ENCODE measurements at places on chromosomes 4 and X. TPM values are rescaled to one million over a fixed set of nuclear protein-coding genes. Genes with fewer than 3 reads are reported as not detected.

DNA sequence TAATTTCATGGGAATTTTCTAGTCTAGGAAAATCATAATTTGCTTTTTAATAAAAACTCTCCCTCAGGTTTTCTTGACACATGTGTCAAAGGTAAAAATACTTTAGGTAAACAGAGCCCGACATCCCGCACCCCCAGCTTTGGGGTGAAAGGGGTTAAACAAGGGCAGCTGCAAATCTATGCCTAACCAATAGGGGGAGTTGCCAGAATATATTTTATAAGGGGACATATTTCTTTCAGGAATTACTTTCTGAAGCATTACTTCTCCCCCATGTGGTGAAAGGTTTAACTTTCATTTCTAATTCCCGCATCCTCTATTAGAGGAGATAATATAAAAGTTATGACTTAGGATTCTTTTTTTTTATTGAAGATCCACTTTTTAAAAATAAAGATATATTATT, 53.9 kb upstream of the HEPH start:
- no peak overlapping the region for H3K4me3 ChIP-seq
- H3K4me1 ChIP-seq = peaks cover 10% of the 10 kb centered on the region
- H3K27ac ChIP-seq = no peak overlapping the region
- H3K36me3 ChIP-seq = peaks cover 6% of the 10 kb centered on the region
- DNase-seq = no peak

DNA sequence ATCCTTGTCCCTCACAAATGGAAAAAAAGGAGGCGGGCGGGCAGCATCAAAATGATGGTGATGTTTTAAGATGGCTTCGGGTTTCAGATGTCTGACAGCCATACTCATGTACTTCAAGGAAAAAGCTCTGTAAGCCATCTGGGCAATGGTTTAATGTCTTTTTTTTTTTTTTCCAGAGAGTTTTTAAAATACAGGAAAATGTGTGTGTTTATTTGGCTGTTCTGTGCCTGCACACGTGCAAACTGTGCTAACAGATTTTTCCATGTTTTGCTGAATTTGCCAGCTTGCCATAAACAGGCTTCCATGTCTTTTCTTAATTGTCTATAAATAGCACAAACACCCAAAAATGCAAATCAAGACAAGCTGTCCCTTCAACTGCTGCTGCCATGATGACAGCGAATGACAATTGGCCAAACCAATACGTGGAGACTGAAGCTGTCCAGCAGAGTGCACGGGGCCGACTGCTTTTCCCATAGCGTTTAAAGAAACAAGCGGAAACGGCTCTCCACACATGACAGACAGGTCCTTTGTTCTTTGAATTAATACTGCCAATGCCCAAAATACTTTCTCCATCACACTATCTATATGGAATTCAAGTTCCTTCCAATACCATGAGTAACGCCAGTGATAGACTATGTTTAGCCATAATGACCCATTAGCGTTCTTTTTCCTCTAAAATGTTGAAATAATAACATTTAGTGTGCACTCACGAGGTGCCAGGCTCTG, 35.7 kb downstream of the AFAP1 start:
- H3K27me3 ChIP-seq = peaks cover 4% of the 10 kb centered on the region
- H3K4me3 ChIP-seq = no peak overlapping the region
- H3K36me3 ChIP-seq = no peaks in the 10 kb centered on the region
- no peak overlapping the region for H3K27ac ChIP-seq
- no peak for DNase-seq

GRCh38 chr4:80008971-80009370, 64.1 kb downstream of the ANTXR2 start:
- H3K4me3 ChIP-seq = no peak overlapping the region
- no peaks in the 10 kb centered on the region for H3K27me3 ChIP-seq
- peaks cover 41% of the 10 kb centered on the region for H3K4me1 ChIP-seq
- DNase-seq = no peak
- H3K27ac ChIP-seq = no peak overlapping the region

DNA sequence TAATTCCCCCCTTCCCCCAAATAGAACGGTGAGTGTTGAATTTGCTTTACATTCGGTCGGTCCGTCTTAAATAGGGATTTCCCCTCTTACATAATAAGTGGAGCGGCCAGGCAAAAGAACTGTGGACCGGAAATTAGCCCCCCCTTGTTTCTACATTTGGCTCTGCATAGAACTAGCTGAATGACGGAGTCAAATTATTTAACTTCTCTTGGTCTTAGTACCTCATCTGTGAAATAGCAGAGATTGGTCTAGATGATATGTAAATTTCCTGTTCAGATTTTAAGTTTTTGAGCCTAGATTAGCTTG, 1.3 kb downstream of the SPATA18 start:
- DNase-seq = no peak
- H3K27ac ChIP-seq = no peak overlapping the region
- peaks cover 8% of the 10 kb centered on the region for H3K4me1 ChIP-seq
- peaks cover 1% of the 10 kb centered on the region for H3K36me3 ChIP-seq
- H3K4me3 ChIP-seq = peak overlapping the region; percentile 75
- H3K27me3 ChIP-seq = peaks cover 70% of the 10 kb centered on the region

SHROOM2 gene
- not detected for total RNA-seq

UBL4A gene
- 45.3 TPM for total RNA-seq

- no peak overlapping the region for H3K27ac ChIP-seq
- H3K27me3 ChIP-seq = no peaks in the 10 kb centered on the region
These were observed 8.4 kb downstream of the ATP10D start for GRCh38 chr4:47493238-47494123.

DNA sequence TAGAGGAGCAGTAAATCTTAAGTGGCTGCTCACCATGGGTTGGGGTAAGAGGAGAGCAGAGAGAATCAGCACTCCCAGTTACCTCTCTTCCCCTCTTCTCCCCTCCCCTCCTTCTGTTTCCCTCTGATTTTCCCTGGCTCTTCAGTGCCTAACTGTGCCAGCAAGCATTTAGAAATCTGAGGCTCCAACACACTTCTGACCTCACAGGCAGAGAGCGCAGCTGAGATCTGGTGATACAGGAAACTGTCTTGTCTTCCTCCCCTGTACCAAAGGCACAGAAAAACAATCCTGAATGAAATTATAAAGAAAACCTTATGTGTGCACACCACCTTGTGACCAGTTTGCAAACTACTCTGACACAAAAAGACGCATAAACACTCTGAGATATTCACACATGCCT, 82.4 kb upstream of the SMIM10 start:
- H3K4me3 ChIP-seq = no peak overlapping the region
- peaks cover 2% of the 10 kb centered on the region for H3K36me3 ChIP-seq
- DNase-seq = peak; percentile 29
- H3K4me1 ChIP-seq = peaks cover 6% of the 10 kb centered on the region
- no peaks in the 10 kb centered on the region for H3K27me3 ChIP-seq

ETDA gene
- not detected for total RNA-seq

- H3K36me3 ChIP-seq = no peaks in the 10 kb centered on the region
- no peaks in the 10 kb centered on the region for H3K4me1 ChIP-seq
- H3K4me3 ChIP-seq = no peak overlapping the region
- no peak overlapping the region for H3K27ac ChIP-seq
- peaks cover 3% of the 10 kb centered on the region for H3K27me3 ChIP-seq
These were observed 230.8 kb upstream of the FTHL17 start for GRCh38 chrX:31302573-31303075.

- no peak for DNase-seq
- no peaks in the 10 kb centered on the region for H3K4me1 ChIP-seq
- no peak overlapping the region for H3K4me3 ChIP-seq
- H3K27ac ChIP-seq = no peak overlapping the region
- H3K36me3 ChIP-seq = no peaks in the 10 kb centered on the region
These were observed 214.2 kb downstream of the GPC3 start for GRCh38 chrX:133771086-133771646.

- peaks cover 16% of the 10 kb centered on the region for H3K27me3 ChIP-seq
- no peak for DNase-seq
- no peak overlapping the region for H3K27ac ChIP-seq
- H3K4me1 ChIP-seq = no peaks in the 10 kb centered on the region
- H3K36me3 ChIP-seq = no peaks in the 10 kb centered on the region
These were observed 92.8 kb downstream of the RTL5 start for GRCh38 chrX:72038868-72039267.

PRRG3 gene
- not detected for total RNA-seq

- peaks cover 6% of the 10 kb centered on the region for H3K4me1 ChIP-seq
- no peak overlapping the region for H3K27ac ChIP-seq
- no peak overlapping the region for H3K4me3 ChIP-seq
- no peak for DNase-seq
- H3K36me3 ChIP-seq = no peaks in the 10 kb centered on the region
These were observed 40.8 kb downstream of the SLC34A2 start for GRCh38 chr4:25696409-25696808.

All from activated naive CD8-positive, alpha-beta T cell treated with anti-CD3 and anti-CD28 coated beads, Interleukin-2, amount 10 ng/mL, durations not matched to agents 7 days and 5 days (primary cell).